ENCODE measurements at places on chromosomes 13 and 19. TPM values are rescaled to one million over a fixed set of nuclear protein-coding genes. Genes with fewer than 3 reads are reported as not detected.

DNA sequence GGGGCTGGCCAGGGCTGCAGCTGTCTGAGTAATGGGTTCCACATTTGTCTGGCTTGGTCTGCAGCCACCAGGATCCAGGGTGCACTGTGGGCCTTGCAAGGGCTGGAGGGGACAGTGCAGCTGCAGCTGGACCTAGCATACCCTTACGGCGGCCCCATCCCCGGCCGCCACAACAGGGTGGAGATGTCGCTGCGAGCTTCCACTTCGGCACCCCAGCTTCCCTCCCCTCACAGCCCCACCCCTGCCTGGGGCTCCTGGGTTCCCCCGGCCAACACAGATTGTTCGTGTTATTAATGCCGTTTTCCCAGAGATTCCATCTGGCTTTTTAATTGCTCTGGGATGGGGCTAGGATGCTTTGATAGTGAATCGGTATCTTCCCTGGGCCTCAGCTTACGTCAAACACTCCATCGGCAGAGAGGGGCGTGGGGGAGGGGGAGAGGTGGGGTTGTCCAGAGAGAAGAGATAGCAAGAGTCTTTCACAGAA is 5.8 kb downstream of the CEBPA start:
- H3K27ac ChIP-seq, result no peak overlapping the region
- DNase-seq, result no peak
- H3K36me3 ChIP-seq, result no peaks in the 10 kb centered on the region
- H3K4me3 ChIP-seq, result no peak overlapping the region
- peaks cover 47% of the 10 kb centered on the region for H3K27me3 ChIP-seq

DNA sequence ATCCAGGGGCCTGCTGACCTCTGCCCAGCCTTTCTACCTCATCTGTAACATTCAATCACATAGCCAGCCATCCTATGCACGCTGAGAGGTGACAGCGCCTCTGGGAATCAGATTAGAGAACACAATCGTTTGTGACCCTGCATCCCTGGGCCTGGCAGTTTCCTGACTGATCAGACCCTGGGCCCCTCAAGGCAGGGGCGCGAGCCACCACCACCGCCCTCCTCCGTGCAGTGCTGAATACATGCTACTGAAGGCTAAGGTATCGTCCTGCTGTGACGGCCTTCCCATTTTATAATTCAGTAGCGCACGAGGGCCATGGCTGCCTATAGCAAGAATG is 1.3 kb downstream of the TMTC4 start:
- no peak for DNase-seq
- peaks cover 4% of the 10 kb centered on the region for H3K27me3 ChIP-seq
- H3K4me3 ChIP-seq, result peak overlapping the region; percentile 87
- H3K4me1 ChIP-seq, result peaks cover 28% of the 10 kb centered on the region

GRCh38 chr13:57627663-57628062 is 3.9 kb upstream of the PCDH17 start:
- peaks cover 6% of the 10 kb centered on the region for H3K36me3 ChIP-seq
- H3K4me1 ChIP-seq, result peaks cover 17% of the 10 kb centered on the region
- no peak overlapping the region for H3K4me3 ChIP-seq
- no peak for DNase-seq
- no peak overlapping the region for H3K27ac ChIP-seq
- peaks cover 46% of the 10 kb centered on the region for H3K27me3 ChIP-seq

- no peak for DNase-seq
- H3K27ac ChIP-seq, result no peak within 1 kb of the TSS
- H3K27me3 ChIP-seq, result no peaks in the 10 kb centered on the region
- H3K4me3 ChIP-seq, result no peak within 1 kb of the TSS
These were observed at the start of gene ZBTB32 for GRCh38 chr19:35704218-35704617. Gene ZBTB32, plus strand, starts transcription at chr19:35704558. Its CDS starts 10,069 bp downstream, at chr19:35714627.

- no peak overlapping the region for H3K4me3 ChIP-seq
- H3K36me3 ChIP-seq, result no peaks in the 10 kb centered on the region
- H3K27ac ChIP-seq, result no peak overlapping the region
- DNase-seq, result no peak
- H3K27me3 ChIP-seq, result peaks cover 20% of the 10 kb centered on the region
These were observed 9.7 kb upstream of the SLAIN1 start for GRCh38 chr13:77687799-77688198.

GRCh38 chr19:18062028-18062427 is 24.7 kb downstream of the IL12RB1 start:
- H3K27ac ChIP-seq, result no peak overlapping the region
- DNase-seq, result no peak
- H3K36me3 ChIP-seq, result peaks cover 27% of the 10 kb centered on the region
- no peak overlapping the region for H3K4me3 ChIP-seq
- peaks cover 8% of the 10 kb centered on the region for H3K4me1 ChIP-seq
- no peaks in the 10 kb centered on the region for H3K27me3 ChIP-seq

GRCh38 chr13:20247403-20247802 is 15.3 kb upstream of the GJB6 start:
- no peak overlapping the region for H3K27ac ChIP-seq
- peaks cover 21% of the 10 kb centered on the region for H3K27me3 ChIP-seq
- no peaks in the 10 kb centered on the region for H3K4me1 ChIP-seq

GRCh38 chr13:101523154-101524131 is 71.0 kb downstream of the ITGBL1 start:
- no peak overlapping the region for H3K4me3 ChIP-seq
- peaks cover 3% of the 10 kb centered on the region for H3K27me3 ChIP-seq
- peaks cover 16% of the 10 kb centered on the region for H3K36me3 ChIP-seq
- no peak for DNase-seq
- peaks cover 25% of the 10 kb centered on the region for H3K4me1 ChIP-seq
- no peak overlapping the region for H3K27ac ChIP-seq

DNA sequence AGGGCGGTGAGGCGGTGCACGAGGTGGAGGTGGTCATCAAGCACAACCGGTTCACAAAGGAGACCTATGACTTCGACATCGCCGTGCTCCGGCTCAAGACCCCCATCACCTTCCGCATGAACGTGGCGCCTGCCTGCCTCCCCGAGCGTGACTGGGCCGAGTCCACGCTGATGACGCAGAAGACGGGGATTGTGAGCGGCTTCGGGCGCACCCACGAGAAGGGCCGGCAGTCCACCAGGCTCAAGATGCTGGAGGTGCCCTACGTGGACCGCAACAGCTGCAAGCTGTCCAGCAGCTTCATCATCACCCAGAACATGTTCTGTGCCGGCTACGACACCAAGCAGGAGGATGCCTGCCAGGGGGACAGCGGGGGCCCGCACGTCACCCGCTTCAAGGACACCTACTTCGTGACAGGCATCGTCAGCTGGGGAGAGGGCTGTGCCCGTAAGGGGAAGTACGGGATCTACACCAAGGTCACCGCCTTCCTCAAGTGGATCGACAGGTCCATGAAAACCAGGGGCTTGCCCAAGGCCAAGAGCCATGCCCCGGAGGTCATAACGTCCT is 9.4 kb upstream of the PROZ start:
- H3K4me3 ChIP-seq, result no peak overlapping the region
- peaks cover 13% of the 10 kb centered on the region for H3K4me1 ChIP-seq
- DNase-seq, result peak; percentile 33

- no peaks in the 10 kb centered on the region for H3K4me1 ChIP-seq
- no peak overlapping the region for H3K4me3 ChIP-seq
- no peak for DNase-seq
- no peak overlapping the region for H3K27ac ChIP-seq
These were observed 10.8 kb upstream of the RABAC1 start for GRCh38 chr19:41969772-41970458.

DNA sequence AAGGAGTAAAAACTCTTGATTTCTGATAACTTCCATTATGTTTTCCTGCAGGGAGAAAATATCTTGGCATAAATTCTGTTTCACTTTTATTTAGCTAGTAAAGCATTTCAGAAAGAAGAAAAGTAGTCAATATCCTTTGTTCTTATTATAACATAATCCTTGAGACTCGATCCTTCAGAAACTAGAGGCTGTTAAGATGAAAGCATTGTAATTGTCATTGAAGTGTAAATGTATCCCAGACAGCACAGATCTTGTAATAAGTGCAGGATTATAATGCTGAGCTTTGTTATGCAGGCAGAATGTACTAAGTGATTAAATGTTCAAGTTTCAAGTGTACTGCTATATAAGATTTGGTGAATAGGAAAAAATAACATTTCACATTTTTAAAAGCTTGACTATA is 225.2 kb upstream of the ATXN8OS start:
- no peak for DNase-seq
- no peaks in the 10 kb centered on the region for H3K36me3 ChIP-seq
- no peak overlapping the region for H3K27ac ChIP-seq
- H3K4me1 ChIP-seq, result no peaks in the 10 kb centered on the region
- H3K27me3 ChIP-seq, result no peaks in the 10 kb centered on the region

DNA sequence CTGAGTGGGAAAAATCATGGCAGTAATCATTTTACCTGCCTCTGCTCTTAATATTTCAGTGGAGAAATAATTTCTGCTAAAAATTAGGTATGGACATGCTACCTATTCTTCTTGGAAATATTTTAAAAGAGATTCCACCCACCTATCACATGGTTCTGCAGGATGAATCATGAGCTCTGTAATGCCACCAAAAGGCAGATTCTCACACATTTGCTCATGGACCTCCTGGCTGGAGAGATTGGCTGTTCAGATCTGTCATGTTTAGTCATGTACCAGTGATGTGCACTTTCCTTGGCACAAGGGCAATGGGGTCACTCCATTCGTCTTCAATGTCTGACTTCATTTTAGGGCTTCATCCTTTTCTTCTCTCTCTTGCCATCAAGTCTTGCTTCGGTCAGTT is 101.8 kb upstream of the MBNL2 start:
- DNase-seq, result no peak
- H3K4me1 ChIP-seq, result peaks cover 4% of the 10 kb centered on the region
- H3K27ac ChIP-seq, result no peak overlapping the region
- no peaks in the 10 kb centered on the region for H3K36me3 ChIP-seq
- peaks cover 44% of the 10 kb centered on the region for H3K27me3 ChIP-seq

DNA sequence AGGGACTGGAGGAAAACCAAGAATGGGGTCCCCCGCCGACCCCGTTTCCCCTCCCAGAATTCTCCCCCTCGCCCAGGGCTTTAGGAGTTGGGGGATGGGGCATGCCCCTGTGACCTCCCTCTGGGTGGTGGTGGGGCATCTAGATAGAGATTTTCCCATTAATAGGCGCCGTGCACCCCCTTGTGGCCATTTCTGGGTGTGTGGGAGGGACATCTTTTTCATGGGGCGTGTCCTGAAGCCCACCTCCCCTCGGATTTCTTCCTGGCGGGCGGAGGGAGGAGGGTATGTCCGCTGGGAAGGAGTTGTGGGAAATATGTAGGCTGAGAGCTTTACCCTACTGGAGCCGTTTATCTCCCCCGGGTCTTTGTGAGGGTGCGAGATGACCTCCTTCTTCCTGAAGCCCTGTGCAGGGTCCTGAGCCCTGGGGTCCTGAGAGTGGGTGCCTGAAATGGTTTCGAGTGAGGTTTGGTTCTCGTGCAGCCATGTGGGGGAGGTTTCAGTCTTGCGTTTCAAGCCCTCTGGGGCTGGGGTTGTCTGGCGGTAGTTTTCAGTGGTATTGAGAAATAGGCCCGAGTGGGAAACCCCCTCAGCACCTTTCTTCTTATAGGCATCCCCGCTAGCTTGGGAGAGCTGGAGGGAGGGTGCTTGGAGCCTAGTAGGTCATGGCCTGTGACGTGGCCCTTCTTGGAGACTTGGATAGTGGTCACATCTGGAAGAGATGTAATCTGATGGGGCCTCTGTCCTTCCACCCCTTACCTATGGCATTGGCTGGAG is 1.0 kb downstream of the PRMT1 start:
- peaks cover 40% of the 10 kb centered on the region for H3K4me1 ChIP-seq
- no peaks in the 10 kb centered on the region for H3K27me3 ChIP-seq
- peak; percentile 91 for DNase-seq

GRCh38 chr19:5128251-5128935 is 159.5 kb downstream of the KDM4B start:
- peaks cover 24% of the 10 kb centered on the region for H3K4me1 ChIP-seq
- no peak for DNase-seq
- no peak overlapping the region for H3K27ac ChIP-seq

GRCh38 chr19:11268783-11269267 is 6.5 kb upstream of the DOCK6 start:
- H3K36me3 ChIP-seq, result no peaks in the 10 kb centered on the region
- H3K27me3 ChIP-seq, result peaks cover 75% of the 10 kb centered on the region
- H3K4me1 ChIP-seq, result no peaks in the 10 kb centered on the region
- DNase-seq, result no peak
- no peak overlapping the region for H3K27ac ChIP-seq

DNA sequence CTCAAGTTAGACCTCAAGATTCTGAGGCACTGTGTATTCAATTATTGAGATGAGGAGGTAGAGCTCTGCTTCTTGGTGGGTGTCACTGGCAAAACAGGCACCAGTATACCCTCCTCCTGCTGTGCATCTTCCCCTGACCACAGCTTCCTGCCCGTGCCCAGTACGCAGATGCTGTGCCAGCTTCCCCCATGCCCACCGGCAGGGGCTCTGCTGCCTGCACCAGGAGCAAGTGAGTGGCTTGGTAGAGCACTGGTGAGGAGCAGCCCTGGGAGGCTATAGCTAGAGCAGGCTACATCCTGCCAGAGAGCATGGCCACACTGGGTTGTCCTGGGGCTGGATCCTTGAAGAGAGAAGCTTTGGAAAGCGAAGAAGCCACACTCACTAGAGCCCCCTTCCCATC is 21.0 kb upstream of the RNF17 start:
- no peaks in the 10 kb centered on the region for H3K36me3 ChIP-seq
- DNase-seq, result no peak
- peaks cover 16% of the 10 kb centered on the region for H3K4me1 ChIP-seq
- H3K27me3 ChIP-seq, result peaks cover 47% of the 10 kb centered on the region
- H3K4me3 ChIP-seq, result no peak overlapping the region
- no peak overlapping the region for H3K27ac ChIP-seq

GRCh38 chr13:105937451-105937850 is 598.0 kb downstream of the EFNB2 start:
- no peaks in the 10 kb centered on the region for H3K27me3 ChIP-seq
- no peaks in the 10 kb centered on the region for H3K4me1 ChIP-seq
- no peaks in the 10 kb centered on the region for H3K36me3 ChIP-seq
- H3K27ac ChIP-seq, result no peak overlapping the region

- no peak overlapping the region for H3K27ac ChIP-seq
- H3K4me3 ChIP-seq, result no peak overlapping the region
- no peaks in the 10 kb centered on the region for H3K4me1 ChIP-seq
- no peaks in the 10 kb centered on the region for H3K36me3 ChIP-seq
These were observed 86.1 kb downstream of the PTPRS start for GRCh38 chr19:5254543-5254942.

- H3K27ac ChIP-seq, result no peak overlapping the region
- H3K4me1 ChIP-seq, result peaks cover 8% of the 10 kb centered on the region
- H3K36me3 ChIP-seq, result no peaks in the 10 kb centered on the region
- H3K4me3 ChIP-seq, result no peak overlapping the region
- no peak for DNase-seq
These were observed 67.9 kb upstream of the ITM2B start for GRCh38 chr13:48165063-48165462.

DNA sequence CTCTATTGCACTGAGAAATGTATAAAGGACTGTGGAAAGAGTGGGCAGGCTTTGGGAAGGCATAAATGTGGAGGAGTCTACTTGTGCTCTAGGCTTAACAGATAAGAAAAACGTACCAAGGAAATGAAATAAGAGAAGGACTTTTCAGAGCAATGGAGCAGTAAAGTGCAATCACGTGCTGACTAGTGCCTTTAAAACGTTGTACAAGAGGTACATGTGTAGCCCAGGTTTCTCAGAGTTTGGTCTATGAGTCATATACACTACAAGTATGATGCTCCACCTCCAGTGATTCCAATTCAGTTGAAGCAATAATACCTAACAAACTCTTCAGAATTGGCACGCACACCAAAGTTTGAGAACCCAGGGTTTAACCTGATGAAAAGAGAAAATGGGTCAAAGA is 13.4 kb upstream of the FNDC3A start:
- H3K4me1 ChIP-seq, result no peaks in the 10 kb centered on the region
- H3K27ac ChIP-seq, result no peak overlapping the region
- H3K36me3 ChIP-seq, result peaks cover 4% of the 10 kb centered on the region
- no peak for DNase-seq

The ZNF415 gene
- total RNA-seq, result 0.61 TPM

The CDX2 gene
- not detected for total RNA-seq

The ZNF579 gene
- total RNA-seq, result 5.6 TPM

The ZNF99 gene
- total RNA-seq, result not detected

The SLC1A5 gene
- total RNA-seq, result 196 TPM

The ZNF527 gene
- total RNA-seq, result 6.3 TPM

The RDH8 gene
- not detected for total RNA-seq

The LPAR2 gene
- total RNA-seq, result 46.1 TPM
